ENCODE measurements at places on chromosomes 2 and 18. TPM values are rescaled to one million over a fixed set of nuclear protein-coding genes. Genes with fewer than 3 reads are reported as not detected.

Gene KIAA1328
- 13.1 TPM for total RNA-seq

Gene HOXD3
- 7.6 TPM for total RNA-seq

Gene CCDC74B
- total RNA-seq = 1.8 TPM

Gene RFX8
- not detected for total RNA-seq

Gene CASP8
- 27.6 TPM for total RNA-seq

Gene SLC4A3
- 0.32 TPM for total RNA-seq

Gene TMEM163
- total RNA-seq = not detected

Gene HDAC4
- total RNA-seq = 48.1 TPM

Gene TRPM8
- total RNA-seq = not detected

Gene ZNF521
- 29.5 TPM for total RNA-seq

Gene KCNG2
- 0.41 TPM for total RNA-seq

Gene CERKL
- not detected for total RNA-seq

Gene SH3RF3
- total RNA-seq = 1.9 TPM

Gene FBXO41
- 10.0 TPM for total RNA-seq

Gene C1GALT1C1L
- total RNA-seq = not detected

Gene LIMS2
- total RNA-seq = 198 TPM

Gene FSHR
- not detected for total RNA-seq

Gene ERICH2
- total RNA-seq = not detected

Gene IL37
- not detected for total RNA-seq

Gene WDR75
- total RNA-seq = 38.1 TPM

Gene DNAJC5G
- total RNA-seq = not detected

Gene DPP4
- 7.0 TPM for total RNA-seq

Gene TCF23
- not detected for total RNA-seq

Gene DYSF
- 3.8 TPM for total RNA-seq

Gene APCDD1
- total RNA-seq = 10.8 TPM

Gene AGAP1
- 96.9 TPM for total RNA-seq

Gene UPP2
- not detected for total RNA-seq

Gene DCDC2C
- not detected for total RNA-seq

Gene SP140
- 12.7 TPM for total RNA-seq

Gene C2orf72
- total RNA-seq = 18.9 TPM

Gene COL3A1
- 103 TPM for total RNA-seq

Gene TRIM54
- 1.2 TPM for total RNA-seq

Gene SLC40A1
- 345 TPM for total RNA-seq

Gene REG1A
- not detected for total RNA-seq

Gene REG3G
- total RNA-seq = not detected

All from transverse colon (tissue), 4 donors.